ENCODE measurements at places on chromosomes 7 and 10.
A peak's percentile ranks its signal among the peaks of the same experiment; 100 is the strongest.

- no peak for DNase-seq
Observed at GRCh38 chr10:105968666-105969065, 1195.8 kb downstream of the SORCS1 start.

DNA sequence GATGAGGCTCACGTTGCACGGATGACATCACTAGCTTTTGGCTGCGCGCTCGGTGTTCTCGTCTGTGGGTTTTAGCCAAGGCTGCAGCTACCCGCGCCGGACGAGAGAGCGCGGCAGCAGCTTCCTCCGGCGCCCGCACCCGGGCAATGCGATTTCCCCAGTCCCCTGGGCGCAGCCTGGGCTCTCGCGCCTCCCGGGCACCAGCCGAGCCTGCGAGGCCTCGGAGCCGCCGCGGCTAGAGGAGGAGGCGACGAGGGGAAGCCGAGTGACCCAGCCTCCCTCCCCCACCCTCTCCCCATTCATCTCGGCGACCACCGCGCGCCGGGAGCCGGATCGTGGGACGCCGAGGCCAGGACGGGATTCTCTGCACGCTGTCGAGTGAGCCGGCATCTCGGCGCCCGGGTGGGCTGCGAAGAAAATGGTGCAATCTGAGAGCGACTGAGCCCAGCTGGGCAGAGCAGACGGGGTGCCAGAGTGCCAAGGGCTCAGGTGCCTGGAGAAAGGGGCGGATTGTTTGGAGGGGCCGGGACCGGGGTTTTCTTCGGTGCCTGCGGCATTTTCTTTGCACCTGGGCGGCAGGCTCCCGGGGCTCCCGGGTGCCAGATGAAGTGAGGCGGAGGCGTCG lies 1.2 kb upstream of the TMEM178B start:
- DNase-seq: peak; percentile 87

GRCh38 chr7:100799037-100799896 lies 28.1 kb downstream of the EPHB4 start:
- peak; percentile 64 for DNase-seq

DNA sequence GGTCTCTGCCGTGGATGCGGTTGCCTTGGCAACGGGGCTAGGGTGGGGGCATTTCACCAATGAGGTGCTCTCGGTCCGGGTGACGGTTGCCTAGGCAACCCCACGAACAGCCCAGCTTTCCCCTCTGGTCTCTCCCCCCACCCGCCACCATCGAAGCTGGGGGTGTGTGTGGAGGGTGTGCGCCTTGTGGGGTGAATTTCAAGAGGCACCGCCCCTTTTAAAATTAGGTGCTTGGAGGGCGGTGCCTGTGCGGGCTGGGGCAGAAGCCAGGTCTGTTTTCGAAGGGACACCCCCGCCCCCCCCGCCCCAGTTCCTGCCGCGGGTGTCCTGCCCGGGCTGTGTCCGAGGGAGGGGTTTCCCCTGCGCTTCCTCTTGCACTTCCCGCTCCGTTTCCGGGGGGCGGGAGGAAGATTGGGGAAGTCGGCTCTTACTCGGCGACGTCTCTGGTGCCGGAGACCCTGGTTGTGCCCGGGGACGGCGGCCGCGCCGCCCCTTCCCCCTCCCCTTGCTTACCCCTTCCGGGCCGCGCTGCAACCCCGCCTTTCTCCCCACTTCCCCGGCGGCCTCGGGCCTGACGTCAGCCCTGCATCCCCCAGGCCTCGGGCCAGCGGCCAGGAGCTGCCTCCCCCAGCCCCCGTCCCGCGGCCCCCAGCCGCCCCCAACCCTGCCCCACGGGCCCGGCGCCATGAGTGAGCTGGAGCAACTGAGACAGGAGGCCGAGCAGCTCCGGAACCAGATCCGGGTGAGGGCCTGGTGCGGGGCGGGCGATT lies 2.2 kb downstream of the GNB2 start:
- peak; percentile 73 for DNase-seq

DNA sequence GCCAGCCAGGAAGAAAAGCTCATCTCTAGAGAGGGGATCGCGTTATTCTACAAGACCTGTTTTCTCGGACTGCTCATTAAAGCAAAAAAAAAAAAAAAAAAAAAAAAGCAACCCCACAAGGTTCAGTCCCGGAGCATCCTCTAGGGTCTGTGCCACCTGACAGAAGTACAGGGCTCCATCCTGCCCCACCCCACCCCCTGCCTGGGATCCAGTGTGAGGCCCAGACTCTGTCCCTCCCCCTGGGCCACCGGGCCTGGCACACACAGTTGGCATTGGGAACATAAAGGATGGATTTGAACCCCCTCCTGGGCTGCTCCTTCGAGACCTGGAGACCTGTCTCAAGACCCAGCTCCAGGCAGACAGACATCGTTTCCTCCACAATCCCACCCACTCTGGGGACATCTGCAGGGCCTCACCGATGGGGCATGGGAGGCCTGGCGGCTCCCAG lies 688 bp downstream of the ORAI2 start:
- no peak for DNase-seq

- DNase-seq: no peak
Observed at GRCh38 chr10:79502561-79503309, 9.6 kb upstream of the EIF5AL1 start.

GRCh38 chr10:110833234-110833940 lies 38.3 kb upstream of the PDCD4 start:
- no peak for DNase-seq

DNA sequence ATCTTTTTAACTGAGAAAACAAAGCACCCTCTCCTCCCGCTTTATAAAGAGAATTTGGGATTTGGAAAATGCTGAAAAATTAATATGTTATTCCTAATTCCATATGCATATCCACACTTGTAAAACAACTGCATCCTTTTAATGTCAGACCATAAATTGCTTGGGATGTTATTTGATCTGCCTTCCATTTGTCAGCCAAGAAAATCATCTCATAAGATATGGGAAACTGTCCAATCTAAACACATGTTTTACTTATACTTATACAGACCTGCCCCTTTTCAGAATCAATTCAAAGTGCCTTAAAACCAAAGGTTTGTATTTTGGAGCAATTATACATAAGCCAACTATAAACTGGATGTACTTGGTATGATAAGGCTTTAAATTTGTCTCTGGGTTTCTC lies 595.5 kb upstream of the PFKP start:
- no peak for DNase-seq

DNA sequence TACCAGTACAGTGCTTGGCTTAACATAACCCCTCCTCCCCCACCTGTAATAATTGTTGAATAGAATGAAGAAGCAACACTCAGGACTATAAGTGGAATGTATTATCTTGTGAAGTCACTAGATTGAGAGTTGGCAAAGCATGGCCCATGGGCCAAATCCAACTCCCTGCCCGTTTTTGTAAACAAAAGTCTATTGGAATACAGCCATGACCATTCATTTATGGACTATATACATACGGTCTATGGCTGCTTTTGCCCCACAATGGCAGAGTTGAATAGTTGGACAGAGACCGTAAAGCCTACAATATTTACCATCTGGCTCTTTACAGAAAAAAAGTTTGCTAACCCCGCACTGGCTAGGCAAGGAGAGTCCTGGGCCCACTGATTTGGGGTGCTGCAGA lies 48.1 kb upstream of the CYCS start:
- no peak for DNase-seq

- DNase-seq: no peak
Observed at GRCh38 chr7:2237109-2237602, 4.4 kb upstream of the MAD1L1 start.

DNA sequence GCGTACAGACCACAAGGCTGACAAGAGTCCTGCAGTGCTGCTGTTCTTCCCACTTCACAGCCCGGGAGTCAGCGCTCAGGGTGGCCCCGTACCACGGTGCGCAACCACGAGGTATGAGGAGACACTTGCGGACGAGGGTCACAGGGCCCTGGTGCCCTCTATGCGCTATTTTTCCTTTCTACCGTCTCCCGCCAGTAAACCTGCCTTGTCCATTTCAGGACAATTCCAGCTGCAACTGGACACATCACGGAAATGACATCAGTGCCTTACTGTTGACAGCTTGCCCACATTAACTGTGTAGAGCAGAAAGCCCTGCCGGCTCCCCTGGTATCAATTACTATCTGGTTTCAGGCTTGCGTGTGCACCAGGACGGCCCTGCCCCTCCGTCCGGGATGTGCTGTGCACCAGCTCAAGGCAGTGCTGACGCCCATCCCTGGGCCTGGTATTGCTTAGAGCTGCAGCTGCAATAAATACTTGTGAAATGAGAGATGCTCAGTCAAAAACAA lies 65.1 kb downstream of the ZRANB1 start:
- peak; percentile 96 for DNase-seq

DNA sequence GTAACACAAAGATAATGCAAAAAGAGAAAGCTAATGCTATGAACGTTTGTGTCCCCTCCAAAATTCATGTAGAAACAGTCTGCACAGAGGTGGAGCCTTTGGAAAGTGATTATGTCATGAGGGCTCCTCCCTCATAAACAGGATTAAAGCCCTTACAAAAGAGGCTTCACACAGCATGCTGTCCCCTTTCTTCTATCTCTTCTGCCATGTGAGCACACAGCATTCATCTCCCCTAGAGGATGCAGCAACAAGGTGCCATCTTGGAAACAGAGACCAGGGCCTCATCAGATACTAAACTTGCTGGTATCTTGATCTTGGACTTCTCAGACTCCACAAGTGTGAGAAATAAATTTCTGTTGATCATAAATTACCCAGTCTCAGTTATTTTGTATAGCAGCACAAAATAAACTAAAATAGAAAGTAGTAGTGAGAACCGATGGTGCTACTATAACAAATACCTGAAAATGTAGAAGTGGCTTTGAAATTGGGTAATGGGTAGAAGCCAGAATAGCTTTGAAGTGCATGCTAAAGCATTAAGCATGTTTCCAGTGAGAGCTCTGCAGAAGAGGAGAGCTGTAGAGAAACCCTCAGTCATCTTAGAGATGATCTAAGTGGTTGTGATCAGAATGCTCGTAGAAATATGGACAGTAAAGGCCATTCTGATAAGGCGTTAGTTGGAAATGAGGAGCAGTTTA lies 108.7 kb downstream of the DNAJC1 start:
- DNase-seq: no peak

GRCh38 chr7:1564603-1565022 lies 5.2 kb downstream of the PSMG3 start:
- no peak for DNase-seq

DNA sequence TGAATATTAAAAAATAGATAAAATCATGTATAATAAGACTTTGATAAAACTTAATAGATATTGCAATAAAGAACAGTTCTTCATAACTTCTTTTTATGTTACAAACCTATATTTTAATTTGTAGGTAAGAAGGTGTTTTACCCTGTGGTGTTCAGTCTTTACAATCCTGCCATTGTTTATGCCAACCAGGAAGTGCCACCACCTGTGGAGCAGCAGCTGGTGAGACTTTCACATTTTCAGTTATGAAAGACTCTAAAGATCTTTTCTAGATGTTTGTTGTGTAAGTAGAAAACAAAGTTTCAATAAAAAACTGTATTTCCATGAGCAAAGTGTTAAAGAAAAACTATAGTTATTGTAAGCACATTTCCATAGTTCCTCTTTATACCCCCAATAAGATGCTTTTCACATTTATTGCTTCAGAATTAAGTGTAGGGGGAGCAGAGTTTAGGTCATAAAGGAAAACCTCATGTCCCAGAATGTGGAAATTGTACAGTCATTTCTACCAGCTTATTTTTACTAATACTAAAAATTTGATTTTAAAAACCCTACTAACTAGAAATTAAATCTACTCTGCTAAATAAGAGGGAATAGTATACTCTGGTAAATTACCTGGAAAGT lies 28.7 kb downstream of the CSGALNACT2 start:
- DNase-seq: no peak

DNA sequence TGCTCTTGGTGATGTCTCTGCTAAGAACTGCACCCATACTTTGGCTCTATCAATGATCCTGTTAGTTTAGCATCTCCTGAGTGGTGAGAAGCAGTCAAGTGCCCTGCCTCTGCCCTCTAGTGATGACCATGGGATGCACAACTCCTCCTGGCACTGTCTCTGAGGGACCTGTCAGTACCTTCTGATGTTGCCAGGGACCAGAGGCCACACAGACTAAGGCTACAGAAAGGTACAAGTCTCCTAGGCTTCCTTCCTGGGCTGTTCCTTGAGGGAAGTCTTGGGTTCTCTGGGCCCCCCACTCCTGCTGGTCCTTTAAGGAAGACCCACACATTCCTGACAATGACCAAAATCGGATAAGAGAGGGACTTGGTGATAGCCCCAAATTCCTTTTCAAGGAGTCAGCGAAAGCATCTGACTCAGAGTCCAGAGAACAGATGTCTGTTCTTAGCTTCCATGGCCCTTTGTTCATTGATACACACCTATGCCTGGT lies 15.3 kb downstream of the NKX2-3 start:
- no peak for DNase-seq

DNA sequence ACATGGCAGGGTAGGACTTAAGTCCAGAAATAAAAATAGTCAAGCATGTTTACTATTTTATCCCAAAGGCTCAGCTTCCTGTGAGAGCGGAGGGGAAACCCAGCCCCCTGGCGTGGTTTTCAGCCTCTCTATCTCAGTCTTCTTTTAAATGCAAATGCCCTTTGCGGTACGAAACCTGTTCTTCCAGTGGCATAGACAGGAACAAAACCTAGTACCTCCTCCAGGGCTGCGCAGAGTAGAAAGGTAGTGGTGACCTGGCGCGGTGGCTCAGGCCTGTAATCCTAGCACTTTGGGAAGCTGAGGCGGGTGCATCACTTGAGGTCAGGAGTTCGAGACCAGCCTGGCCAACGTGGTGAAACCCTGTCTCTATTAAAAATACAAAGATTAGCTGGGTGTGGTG lies 181.3 kb upstream of the FOXK1 start:
- no peak for DNase-seq

DNA sequence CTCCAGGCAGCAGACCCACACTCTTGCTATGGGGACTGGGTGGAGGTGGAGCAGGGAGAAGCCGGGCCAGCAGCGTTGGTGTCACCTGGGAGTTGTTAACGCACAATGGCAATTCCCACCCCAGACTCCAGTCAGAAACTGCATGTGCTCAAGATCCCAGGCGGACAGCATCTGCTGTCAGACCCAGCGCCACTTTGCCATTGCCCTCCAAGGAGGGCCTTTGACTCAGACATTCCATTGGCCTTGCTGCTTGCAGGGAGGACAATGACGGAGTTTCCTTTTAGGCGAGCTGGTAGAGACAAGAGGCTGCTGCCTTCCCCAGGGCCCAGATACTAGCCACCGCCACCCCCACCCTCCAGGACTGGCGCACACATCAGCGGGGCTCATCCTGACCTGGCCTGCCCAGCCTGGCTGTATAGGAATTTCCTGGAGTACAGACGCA lies 34.5 kb downstream of the ZNF775 start:
- no peak for DNase-seq

- no peak for DNase-seq
Observed at GRCh38 chr7:24172856-24173255, 111.1 kb upstream of the NPY start.
